Neural crest cell (in vitro differentiated cells): ENCODE measurements at places on chromosomes 2 and 18. TPM values are rescaled to one million over a fixed set of nuclear protein-coding genes. Genes with fewer than 3 reads are reported as not detected.

DQX1 gene
- total RNA-seq = 0.49 and 0.77 TPM in 2 replicates

CKAP2L gene
- total RNA-seq = 27.4 and 31.3 TPM in 2 replicates

HMSD gene
- total RNA-seq = 8.5 and 10.0 TPM in 2 replicates

C2orf74 gene
- total RNA-seq = 9.0 and 10.0 TPM in 2 replicates

TUBA3E gene
- not detected in 2 replicates for total RNA-seq

GAREM2 gene
- 21.3 and 21.8 TPM in 2 replicates for total RNA-seq
